ENCODE measurements at places on chromosomes 13 and 19. TPM values are rescaled to one million over a fixed set of nuclear protein-coding genes. Genes with fewer than 3 reads are reported as not detected.

Gene ZNF729
- not detected for total RNA-seq

Gene KLK3
- not detected for total RNA-seq

DNA sequence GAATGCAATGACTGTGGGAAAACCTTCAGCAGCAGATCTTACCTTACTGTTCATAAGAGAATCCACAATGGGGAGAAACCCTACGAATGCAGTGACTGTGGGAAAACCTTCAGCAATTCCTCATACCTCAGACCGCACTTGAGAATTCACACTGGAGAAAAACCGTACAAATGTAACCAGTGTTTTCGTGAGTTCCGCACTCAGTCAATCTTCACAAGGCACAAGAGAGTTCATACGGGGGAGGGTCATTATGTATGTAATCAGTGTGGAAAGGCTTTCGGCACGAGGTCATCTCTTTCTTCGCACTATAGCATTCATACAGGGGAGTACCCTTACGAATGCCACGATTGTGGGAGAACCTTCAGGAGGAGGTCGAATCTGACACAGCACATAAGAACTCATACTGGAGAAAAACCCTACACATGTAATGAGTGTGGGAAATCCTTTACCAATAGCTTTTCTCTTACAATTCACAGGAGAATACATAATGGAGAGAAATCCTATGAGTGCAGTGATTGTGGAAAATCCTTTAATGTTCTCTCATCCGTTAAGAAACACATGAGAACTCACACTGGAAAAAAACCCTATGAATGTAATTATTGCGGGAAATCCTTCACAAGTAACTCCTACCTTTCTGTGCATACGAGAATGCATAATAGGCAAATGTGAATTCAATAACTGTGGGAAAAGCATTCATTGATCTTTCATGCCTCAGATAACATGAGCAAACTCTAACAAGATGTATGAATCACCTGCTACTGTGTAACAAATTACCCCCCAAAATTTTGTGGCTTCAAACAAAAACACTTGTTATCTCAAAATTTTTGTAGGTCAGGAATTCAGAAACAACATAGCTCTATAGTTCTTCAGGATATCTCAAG, 13.8 kb downstream of the ZNF557 start:
- H3K36me3 ChIP-seq: peaks cover 71% of the 10 kb centered on the region
- no peaks in the 10 kb centered on the region for H3K27me3 ChIP-seq
- H3K4me3 ChIP-seq: no peak overlapping the region

Gene RPL18
- 727 TPM for total RNA-seq

GRCh38 chr19:46533621-46534081, 38.0 kb upstream of the PNMA8B start:
- peaks cover 10% of the 10 kb centered on the region for H3K4me1 ChIP-seq
- no peak overlapping the region for H3K4me3 ChIP-seq
- H3K27me3 ChIP-seq: peaks cover 8% of the 10 kb centered on the region
- no peaks in the 10 kb centered on the region for H3K36me3 ChIP-seq
- DNase-seq: no peak
